ENCODE measurements at places on chromosomes 3 and 15.

DNA sequence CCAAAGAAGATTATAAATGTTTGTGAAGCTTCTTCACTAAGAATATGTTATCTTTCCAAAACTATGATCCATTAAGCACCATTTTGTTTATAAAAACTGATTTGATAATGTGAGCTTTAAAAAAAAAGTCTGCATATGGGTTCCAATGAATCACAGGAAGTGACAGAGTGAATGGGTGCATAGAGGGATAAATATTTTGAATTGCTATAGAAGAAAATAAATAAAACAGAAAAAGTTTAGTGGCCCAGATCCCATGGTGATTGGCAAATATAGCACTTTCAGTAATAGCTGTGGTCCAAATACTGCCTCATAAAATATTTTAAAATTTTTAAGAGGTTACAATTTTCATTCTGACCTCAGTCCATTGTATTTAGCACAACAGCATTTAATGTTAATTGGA, 19.2 kb downstream of the CPA3 start:
- DNase-seq: no peak

- no peak for DNase-seq
Measured at GRCh38 chr3:67357610-67358458, 296.6 kb downstream of the SUCLG2 start.

DNA sequence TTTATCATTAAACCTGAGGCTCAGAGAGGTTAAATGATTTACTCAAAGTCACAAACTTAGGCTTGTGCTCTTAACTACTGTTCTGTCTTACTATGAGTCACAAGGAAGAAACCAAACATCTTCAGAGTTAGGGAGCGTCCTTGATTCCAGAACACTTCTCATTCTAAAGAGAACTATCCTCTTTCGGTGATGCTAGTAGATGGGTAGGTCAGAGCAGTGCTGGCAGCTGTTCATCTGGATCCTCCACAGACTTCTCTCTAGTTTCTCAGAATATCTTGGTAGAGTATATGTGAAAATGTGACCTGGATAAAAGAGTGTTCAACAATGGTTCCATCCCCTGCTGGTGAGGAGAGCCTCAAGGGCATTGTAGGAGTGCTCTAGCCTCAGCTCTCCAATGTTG, 3.3 kb downstream of the ARL6IP5 start:
- DNase-seq: no peak

GRCh38 chr3:47355010-47355409, 25.8 kb upstream of the PTPN23 start:
- DNase-seq: no peak

GRCh38 chr3:55409806-55410205, 77.3 kb downstream of the WNT5A start:
- DNase-seq: no peak

GRCh38 chr3:72786668-72787067, 61.6 kb downstream of the SHQ1 start:
- DNase-seq: no peak

- no peak for DNase-seq
Measured at GRCh38 chr3:178419071-178419470, 117.2 kb upstream of the KCNMB2 start.

DNA sequence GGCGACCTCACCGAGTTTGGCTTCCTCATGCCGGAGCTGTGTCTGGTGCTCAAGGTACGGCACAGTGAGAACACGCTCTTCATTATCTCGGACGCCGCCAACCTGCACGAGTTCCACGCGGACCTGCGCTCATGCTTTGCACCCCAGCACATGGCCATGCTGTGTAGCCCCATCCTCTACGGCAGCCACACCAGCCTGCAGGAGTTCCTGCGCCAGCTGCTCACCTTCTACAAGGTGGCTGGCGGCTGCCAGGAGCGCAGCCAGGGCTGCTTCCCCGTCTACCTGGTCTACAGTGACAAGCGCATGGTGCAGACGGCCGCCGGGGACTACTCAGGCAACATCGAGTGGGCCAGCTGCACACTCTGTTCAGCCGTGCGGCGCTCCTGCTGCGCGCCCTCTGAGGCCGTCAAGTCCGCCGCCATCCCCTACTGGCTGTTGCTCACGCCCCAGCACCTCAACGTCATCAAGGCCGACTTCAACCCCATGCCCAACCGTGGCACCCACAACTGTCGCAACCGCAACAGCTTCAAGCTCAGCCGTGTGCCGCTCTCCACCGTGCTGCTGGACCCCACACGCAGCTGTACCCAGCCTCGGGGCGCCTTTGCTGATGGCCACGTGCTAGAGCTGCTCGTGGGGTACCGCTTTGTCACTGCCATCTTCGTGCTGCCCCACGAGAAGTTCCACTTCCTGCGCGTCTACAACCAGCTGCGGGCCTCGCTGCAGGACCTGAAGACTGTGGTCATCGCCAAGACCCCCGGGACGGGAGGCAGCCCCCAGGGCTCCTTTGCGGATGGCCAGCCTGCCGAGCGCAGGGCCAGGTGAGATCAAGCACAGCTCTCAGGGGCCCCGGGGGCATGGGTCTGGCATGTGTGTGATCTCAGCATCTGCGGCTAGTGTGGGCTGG, 7.1 kb upstream of the STAB1 start:
- no peak for DNase-seq
